ENCODE measurements at places on chromosomes 3 and 15.

DNA sequence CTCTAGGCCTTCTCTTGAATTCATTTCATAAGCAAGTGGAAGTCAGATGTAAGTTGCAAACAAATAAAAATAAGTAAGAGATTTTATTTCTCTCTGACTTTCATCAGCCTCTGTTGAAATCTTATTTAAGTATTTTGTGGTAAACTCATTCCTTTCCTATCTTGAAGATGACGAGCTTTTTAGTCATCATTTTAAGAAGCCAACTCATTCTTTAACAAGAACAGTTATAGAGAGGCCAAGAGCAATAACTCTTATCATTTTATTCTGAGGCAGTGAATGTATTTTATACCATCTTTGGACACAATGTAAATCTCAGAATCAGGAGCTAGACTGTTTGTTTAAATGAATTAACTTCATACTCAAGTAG lies 147.5 kb upstream of the MBNL1 start:
- DNase-seq: no peak

- no peak for DNase-seq
These were observed 58.2 kb upstream of the SNRPA1 start for GRCh38 chr15:101353240-101353639.

DNA sequence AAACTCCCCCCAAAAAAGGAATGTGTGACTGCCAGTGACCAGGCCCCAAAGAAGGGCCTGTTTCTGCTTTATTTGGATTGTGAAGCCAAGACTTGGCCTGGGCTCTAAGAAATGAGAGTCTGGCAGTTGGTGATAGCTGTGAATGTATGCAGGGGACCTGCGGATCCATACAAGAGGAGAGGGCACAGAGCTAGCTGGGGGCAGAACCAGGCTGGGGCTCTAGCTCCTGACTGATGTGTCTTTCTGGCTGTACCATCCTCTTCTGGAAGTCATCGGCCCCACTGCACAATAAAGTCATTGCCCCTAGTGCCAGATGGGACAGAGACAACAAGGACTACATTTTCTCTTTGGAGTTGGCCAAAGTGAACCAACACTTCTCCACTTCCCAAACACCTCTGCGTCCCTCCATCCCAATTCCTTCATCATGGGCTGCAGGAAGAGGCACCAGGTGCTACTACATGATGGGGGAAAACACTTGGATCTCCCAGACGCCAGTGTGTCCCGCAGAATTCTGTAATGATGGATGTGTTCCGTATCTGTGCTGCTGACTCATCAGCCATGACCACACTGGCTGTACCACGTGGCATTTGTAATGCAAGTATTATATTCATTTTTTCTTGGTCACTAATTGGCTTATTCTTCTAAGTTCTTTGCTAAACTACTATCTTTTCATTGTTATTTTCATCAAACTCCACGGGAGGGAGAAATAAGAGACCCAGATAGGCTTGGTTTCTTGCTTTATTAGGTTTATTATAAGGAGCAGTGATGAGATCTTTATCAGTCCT lies 1.7 kb upstream of the PLA2G4F start:
- no peak for DNase-seq

- no peak for DNase-seq
These were observed 611 bp downstream of the CTDSPL2 start for GRCh38 chr15:44427756-44428724.

GRCh38 chr3:150110097-150110496 lies 139.4 kb upstream of the PFN2 start:
- DNase-seq: no peak

DNA sequence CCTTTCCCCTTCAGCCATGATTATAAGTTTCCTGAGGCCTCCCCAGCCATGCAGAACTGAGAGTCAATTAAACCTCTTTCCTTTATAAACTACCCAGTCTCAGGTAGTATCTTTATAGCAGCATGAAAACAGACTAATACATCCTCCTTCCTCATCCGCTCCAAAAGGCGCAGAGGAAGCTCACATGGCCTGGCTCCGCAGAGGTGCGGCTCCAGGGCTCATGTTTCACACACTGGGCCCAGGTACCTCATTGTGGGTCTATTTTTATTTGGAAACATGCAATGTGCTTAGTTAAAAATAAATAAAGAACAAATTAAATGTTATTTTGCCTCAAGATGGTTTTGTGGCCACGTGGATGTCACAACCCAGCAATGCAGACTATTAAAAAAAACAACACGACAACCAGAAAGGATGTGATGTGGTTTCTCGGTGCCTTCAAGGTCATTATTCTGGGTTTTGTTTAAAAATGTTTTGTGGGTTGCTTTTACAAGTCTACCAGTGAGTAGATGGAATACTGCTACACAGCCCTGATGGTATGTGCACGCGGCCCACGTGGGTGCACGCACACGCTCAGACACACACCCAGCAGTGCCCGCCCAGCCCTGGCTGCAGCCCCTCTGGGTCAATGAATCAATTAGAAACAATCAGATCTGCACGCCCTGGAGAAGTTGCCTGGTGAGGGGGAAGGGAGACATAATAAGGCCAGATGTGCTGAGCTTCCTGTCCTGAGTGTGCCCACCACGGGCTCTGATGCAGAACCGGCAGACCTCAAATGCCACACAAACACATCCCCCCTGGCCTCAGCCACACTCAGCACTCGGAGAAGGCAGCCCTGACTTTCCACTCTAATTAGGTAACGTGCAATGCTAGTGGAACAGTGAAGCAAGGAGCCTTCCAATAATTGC lies 140.1 kb downstream of the ADAMTS17 start:
- DNase-seq: no peak

- DNase-seq: no peak
These were observed 19.9 kb downstream of the NDUFB4 start for GRCh38 chr3:120615847-120616609.

DNA sequence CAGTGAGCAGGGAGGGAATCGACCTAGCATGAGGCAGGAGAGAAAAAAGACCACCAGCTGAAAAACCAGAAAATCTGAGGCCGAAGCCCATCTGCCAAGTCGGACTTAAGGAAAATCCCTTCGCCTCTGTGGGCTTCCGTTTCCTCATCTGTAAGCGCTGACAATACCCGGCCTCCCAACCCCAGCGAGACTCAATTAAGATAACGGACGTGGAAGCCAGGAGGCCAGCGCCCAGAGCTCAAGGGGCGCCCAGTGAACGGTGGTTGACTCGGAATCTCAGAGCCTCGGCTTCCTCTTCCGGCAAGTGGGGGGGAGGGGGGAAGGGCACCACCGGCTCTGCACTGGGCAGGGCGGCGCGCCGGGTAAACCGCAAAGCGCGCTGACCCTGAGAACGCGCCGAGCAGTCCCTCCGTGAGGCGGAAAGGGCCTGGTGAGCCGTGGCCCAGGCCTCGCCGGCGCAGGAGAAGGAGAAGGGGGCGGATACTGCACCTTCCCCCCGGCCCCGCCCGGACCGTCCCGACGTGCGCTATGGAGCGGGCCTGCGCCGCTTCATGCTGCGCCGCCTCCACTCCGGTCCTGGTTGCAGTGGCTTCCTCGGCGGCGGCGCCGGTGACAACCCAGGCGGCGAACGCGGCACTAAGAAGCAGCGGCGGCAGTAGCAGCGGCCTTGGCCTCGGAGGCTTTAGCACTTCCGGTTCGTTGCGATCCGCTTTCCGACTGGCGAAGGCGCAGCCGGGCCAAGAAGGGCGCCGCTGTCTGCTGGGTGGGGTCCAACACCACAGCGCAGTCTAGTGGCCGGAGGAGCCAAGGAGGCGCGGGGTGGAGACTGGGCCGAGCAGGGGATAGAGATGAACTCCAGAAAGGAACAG lies at the start of gene DPP8:
TSS of gene DPP8 (minus strand) at position 693 of the 869 bp plus-strand sequence. CDS start 5,136 bp downstream, outside the sequence.
- peak; percentile 60 for DNase-seq

DNA sequence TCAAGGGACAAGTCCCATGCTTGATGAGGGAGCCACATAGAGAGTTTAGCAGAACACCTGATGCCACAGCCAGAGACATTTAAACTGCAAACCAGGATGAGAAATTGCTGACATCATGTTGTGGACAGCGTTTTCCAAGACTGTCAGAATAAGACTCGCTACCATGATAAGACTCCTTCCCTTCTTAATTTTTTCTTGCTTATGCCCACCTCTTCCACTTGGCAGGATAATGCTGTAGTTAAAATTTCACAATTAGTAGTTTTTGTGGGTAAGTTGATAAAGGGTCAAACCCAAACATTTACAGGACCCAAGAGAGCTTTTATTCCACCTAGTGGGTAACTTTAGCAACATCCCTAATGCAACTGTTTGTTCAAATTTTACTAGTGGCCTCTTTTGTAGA lies 3.0 kb upstream of the PIAS1 start:
- DNase-seq: no peak

DNA sequence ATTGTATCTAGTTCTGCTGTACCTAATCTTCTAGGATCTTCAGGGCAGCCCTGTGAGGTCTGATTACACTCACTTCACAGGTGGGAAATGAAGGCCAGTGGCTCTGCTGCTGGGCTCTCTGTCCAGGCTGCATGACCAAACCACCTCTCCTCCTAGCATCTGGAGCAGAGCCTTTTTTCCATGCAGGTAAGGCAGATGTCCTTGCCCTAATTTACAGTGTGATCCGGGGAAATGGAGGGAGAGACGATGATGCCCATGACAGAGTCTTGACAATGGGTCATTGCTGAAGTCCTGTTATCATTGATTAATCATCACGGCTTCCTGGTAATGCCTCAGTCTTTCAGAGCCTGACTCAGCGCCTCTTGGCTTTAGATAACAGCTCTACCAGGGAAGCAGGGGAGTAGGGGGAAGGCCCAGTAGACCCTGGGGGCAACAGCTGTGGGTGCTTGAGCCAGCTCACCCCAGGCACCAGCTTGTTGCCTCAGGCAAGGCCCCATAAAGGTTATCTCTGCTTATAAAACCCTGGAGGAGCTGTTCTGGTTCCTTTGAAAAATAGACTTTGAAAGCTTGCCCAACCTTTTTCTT lies 153.4 kb downstream of the GABRG3 start:
- no peak for DNase-seq

DNA sequence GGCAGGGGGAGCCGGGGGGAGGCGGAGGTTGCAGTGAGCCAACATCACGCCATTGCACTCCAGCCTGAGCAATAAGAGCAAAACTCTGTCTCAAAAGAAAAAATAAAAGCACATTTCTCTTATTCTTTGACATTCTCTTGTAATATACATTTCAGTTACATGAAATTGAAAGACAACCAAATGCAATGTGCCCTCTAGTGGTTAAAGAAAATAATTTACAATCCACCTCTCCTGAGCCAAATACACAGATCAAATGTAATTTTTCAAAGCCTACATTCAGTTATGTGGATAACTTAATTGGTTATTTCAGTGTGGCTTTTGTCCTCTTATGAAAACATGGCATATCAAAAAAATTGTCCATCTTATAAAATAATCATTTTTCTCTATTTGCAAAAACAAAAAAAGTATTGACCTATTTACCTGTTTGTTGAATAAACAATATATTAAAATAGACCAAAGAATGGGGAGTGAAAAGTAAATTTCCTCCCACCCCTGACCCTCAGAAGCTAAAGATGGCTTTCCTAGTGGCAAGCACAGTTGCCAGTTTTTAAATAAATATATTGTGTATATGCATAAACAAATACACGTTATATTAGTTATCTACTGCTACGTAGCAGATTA lies 14.2 kb upstream of the U2SURP start:
- no peak for DNase-seq

GRCh38 chr3:23921052-23921511 lies 4.2 kb downstream of the RPL15 start:
- no peak for DNase-seq
